Esophagus squamous epithelium (tissue), 5 donors: ENCODE measurements at places on chromosomes 6 and 20.

- no peak for DNase-seq
Measured at GRCh38 chr20:19706463-19706862, 51.6 kb upstream of the RIN2 start.

DNA sequence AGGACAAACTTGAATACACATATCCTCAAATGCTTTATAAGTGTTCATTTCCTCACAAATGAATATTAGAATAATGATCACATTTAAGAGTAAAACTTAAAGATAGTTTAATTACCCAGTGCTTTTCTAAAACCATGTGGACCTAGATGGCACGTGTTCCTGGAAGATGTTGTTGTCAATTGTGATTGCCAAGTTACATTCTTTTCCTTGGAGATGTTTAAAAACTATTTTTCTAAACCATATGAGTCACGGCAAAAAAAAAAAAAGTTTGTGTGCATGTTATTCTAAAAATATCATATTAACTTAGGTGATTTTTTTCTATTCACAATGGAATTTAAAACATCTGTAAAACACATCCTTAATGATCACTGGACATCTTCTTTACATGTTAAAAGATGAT is 51.1 kb downstream of the RCAN2 start:
- DNase-seq, result no peak

- DNase-seq, result no peak
Measured at GRCh38 chr6:108179741-108180140, 13.9 kb downstream of the NR2E1 start.

DNA sequence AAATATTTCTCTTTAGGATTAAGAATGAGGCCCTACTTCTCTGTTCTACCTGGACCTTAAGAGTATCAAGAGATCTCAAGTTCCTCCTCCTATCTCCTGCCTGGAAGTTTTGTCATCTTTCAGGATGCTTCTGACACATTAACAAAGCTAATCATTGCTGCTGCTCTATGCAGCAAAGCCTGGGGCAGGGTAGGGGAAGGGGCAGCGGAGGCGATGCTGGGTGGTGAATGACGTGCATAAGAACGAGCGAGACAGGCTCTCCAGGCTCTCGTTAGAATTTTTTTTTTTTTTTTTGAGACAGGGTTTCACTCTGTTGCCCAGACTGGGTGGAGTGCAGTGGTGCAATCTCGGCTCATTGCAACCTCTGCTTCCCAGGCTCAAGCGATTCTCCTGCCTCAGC is 31.2 kb downstream of the FERMT1 start:
- DNase-seq, result no peak

DNA sequence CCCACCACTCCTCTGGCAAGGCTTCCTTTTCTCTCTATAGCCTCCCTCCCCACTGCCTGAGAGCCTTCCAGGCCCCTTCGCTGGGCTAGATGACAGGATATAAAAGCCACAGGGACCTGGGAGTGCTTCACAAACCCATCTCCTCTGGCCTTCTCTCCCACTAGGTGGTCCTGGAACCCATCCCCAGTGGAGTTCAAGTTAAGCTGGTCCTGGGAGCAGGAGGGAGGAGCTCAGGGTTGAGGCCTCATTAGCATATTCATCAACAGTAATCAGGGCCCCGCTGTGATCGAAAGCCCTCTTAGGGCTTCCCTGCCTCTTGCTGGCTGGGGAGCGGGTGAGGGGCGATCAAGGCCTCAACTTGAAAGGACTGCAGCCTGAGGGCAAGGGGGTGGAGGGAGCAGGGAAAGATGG is 9.1 kb downstream of the EBF4 start:
- no peak for DNase-seq

DNA sequence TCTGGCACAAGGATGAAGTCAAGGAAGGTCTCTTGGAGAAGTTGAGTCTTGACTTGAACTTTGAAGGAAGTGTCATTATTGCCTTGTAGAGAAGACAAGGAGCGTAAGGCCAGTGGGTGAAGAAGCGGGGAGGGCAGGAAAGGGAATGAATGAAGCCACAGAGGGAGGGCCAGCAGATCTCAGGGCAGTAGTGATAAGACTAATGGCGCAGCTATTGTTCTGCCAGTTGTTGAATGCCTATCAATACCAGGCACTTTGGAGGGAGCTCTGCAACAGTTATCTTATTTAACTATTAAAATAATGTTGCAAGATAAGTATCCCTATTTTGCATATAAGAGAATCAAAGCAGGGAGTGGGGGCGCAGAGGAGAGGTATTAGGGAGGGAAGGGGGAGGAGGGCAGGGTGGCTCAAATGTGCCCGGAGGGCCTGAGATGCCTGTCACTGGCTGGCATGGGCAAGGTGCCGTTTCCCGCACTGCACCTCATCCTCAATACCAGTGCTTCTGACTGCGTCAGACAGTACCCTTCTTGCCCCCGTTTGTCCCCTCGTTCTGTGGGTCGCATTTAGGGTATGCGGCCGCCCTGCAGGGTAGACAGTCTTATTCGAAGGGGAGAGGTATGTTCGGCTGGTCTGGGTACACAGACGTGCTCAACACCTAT is 109.8 kb downstream of the ZDHHC14 start:
- no peak for DNase-seq
